ENCODE measurements at places on chromosomes 1 and 21.

DNA sequence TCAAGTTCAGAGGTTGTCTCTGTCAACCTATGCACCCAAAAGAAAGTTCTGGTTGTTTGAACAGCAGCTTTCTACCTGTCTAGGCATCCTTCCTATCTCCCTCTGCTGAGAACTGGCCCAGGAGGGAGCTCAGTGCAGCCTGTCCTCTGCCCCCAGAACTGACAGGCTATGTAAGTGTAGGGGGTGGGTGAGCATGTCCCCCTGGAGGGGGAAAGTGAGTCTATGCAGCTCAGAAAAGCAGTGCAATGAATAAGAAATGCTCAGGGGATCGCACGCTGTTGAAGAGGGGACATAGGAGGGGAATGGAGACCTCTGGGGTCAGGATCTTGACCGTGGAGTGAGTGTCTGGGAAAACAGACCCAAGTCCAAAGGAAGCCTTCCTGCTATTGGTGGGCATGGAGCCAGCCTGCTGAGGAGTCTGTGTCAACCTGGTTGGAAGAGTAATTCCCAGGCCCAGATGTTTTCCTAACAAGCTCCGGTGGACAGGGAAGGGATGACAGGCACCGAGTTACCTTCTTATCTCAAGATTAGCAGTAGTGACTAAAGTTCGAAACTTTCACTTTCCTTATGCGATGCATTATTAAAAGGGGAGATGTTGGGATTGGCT lies 26.1 kb upstream of the FHAD1 start:
- no peak for DNase-seq

DNA sequence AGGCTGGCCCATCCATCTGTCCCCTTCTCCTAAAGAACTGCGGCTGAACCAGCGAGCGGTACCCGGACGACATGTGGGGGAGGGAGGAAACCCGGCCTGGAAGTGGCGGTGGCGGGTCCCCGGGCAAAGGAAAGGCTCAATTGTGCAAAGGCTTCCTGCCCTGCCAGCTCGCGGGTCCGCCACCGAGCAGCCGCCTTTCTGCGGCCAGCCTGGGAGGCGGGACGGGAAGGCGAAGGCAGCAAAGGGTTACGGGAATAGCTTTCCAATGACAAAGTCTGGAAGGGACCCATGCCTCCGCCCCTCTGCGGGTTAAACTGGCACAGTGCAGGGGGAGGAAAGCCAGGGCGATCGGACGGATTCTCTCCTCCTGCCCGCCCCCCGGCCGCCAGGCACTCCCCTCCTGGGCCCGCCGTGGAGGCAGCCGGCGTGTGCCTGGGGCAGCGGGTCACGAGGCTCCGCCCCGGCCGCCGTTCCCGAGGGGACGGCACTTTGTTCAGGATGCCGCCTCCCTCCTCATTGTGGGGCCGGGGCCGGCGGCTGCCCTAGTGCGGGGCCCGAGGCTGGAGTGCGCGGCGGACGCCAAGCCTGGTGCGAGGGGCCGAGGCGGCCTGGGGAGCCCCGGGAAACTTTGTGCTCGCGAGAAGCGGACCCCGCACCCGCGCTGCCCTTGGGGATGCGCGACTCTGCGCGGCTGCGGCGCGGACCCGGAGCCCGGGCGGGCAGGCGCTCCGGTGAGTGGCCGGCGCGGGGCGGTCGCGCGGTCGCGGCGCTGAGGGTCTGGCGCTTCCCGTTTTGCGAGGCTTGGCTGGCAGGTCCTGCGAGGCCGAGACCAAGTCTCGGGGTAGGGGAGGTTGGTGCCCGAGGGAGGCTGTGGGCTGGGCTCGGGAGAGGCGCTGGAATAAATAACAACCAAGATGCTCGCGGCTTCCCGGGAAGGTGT lies at the start of gene NAV1:
TSS of gene NAV1 (plus strand) at position 516 of the 940 bp plus-strand sequence. CDS start 83,758 bp downstream, outside the sequence.
- DNase-seq = peak; percentile 80

DNA sequence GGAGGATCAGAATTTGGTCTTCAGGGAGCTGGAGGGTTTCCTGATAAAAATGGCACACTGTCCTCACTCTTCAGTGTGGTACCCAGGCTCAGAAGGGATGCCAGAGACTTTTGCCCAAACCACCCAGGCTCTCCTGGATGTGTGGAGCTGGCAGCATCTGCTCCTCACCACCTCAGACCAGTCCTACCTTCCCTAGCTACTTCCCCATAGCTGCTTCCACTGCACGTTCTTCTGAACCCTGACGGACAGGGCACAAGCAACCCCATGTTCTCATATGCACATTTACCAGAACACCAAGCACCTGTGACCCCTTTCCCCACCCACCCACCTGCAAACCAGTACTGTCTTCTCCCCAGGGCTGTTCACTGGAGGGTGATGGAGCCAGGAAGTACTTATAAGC lies 4.7 kb downstream of the ADAR start:
- no peak for DNase-seq

DNA sequence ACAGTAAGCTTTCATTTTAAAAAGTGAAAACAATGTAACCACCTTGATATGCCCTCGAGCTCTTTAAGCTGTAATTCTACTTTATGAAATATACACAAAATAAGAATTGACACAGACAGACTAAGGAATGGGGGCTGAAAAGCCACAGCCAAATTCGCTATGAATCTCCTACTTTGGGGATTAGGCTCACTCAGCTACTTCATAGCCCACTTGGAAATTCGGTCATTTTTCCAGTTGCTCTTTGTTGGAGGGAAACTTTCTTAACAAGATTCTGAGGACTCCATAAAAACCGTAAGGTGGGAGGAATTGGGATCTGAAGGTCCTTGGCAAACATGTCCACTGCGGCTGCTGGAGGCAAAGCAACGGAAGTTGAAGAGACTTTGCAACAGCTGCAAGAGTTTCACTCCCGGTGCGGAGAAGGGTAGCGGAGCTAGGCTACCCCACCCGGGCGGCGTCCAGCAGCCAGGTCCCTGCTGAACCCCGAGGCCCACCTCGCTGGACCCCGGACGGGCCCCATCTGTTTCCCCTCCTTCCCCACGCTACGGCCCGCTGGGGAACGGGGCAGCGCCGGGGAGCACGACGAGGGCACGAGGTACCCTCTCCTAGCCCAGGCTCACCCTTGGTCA lies 634 bp downstream of the MYCBP start:
- DNase-seq = peak; percentile 38

GRCh38 chr21:16912075-16912474 lies 600.8 kb upstream of the CXADR start:
- no peak for DNase-seq

DNA sequence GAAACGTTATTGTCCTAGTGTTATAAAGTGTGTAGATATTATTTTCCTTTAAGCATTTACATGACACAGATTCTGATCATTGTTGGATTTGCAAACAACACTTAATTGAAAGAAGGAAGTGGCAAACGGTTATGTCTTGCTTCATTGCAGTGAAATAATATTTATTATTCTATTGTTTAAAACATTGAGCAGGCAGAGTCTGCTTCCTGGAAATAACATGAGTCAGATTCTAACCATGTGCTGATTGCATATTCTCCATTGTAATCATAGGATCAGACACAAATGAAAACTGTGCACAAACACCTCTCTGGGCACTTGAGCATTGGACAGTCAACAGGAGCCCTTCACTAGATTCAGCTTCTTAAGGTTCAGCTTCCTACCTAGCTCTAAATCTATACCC lies 46.8 kb upstream of the USP25 start:
- no peak for DNase-seq

- DNase-seq = no peak
These were observed 19.9 kb downstream of the IRF2BP2 start for GRCh38 chr1:234589854-234590620.

Data from nephron progenitor cell (in vitro differentiated cells).